GM23248 (cell line): ENCODE measurements at places on chromosomes 4 and X. TPM values are rescaled to one million over a fixed set of nuclear protein-coding genes. Genes with fewer than 3 reads are reported as not detected.

- H3K27ac ChIP-seq: no peak overlapping the region
- H3K4me1 ChIP-seq: no peaks in the 10 kb centered on the region
- no peaks in the 10 kb centered on the region for H3K36me3 ChIP-seq
Observed at GRCh38 chr4:133377286-133377685, 228.2 kb downstream of the PCDH10 start.

DNA sequence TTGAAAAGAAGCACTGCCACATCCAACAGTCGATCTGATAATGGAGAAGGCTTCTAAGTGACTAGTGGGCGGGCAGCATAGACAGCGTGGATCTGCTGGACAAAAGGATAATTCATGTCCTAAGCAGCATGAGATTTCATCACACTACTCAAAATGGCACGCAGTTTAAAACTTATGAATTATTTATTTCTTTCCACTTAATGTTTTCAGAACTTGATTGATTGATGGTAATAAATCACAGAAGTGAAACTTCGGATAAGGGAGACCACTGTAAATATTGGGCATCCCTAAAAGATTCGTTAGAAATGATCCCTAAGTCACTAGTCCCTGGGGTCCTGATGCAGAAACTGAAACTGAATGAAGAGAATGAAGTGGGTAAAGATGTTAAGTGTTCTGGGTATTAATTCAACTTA lies 93.0 kb upstream of the ANK2 start:
- no peak overlapping the region for H3K27ac ChIP-seq
- H3K36me3 ChIP-seq: no peaks in the 10 kb centered on the region
- no peak overlapping the region for H3K4me3 ChIP-seq
- DNase-seq: no peak

INTU gene
- total RNA-seq: 4.4 and 5.2 TPM in 2 replicates

- H3K27ac ChIP-seq: no peak overlapping the region
- H3K27me3 ChIP-seq: no peaks in the 10 kb centered on the region
- no peak for DNase-seq
- no peaks in the 10 kb centered on the region for H3K36me3 ChIP-seq
- H3K4me3 ChIP-seq: no peak overlapping the region
Observed at GRCh38 chr4:148215202-148215601, 227.0 kb downstream of the NR3C2 start.

CYBB gene
- not detected in 2 replicates for total RNA-seq

LRIT3 gene
- total RNA-seq: 0.11 TPM in 1 of 2 replicates, not detected in the other

GRCh38 chr4:145541346-145541745 lies 59.7 kb downstream of the SMAD1 start:
- no peak overlapping the region for H3K4me3 ChIP-seq
- no peak overlapping the region for H3K27ac ChIP-seq
- H3K4me1 ChIP-seq: peaks cover 15% of the 10 kb centered on the region
- no peaks in the 10 kb centered on the region for H3K27me3 ChIP-seq
- no peak for DNase-seq
